ENCODE measurements at places on chromosomes 1 and 21.
A peak's percentile ranks its signal among the peaks of the same experiment; 100 is the strongest.

DNA sequence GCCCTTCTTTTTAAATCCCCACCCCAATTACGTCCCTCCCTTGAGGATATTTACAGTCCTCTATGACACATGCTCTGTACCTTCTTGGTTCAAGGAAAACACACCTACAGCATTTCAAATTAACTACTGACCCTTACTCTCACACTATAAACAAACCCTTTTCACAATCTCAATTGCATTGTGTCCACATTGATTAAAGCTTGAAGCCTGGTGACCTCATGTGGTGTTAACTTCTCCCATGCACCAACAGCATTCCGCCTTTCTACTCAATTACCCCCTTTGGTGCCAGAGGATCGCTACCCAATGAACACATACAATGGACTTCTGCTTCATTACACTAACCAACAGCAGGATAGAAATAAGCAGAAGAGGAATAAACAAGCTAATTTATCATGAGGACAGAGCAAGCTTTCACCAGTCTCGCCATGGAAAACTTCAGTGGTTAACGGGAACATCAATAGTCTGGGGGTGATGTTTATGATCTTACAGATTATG lies 15.2 kb downstream of the WLS start:
- DNase-seq = no peak

- DNase-seq = no peak
Observed at GRCh38 chr1:207218512-207219362, 102.7 kb upstream of the CD55 start.

- DNase-seq = peak; percentile 58
Observed at GRCh38 chr1:107139833-107140702, 771 bp upstream of the NTNG1 start.

- DNase-seq = no peak
Observed at GRCh38 chr1:59170659-59171058, 126.2 kb upstream of the FGGY start.

DNA sequence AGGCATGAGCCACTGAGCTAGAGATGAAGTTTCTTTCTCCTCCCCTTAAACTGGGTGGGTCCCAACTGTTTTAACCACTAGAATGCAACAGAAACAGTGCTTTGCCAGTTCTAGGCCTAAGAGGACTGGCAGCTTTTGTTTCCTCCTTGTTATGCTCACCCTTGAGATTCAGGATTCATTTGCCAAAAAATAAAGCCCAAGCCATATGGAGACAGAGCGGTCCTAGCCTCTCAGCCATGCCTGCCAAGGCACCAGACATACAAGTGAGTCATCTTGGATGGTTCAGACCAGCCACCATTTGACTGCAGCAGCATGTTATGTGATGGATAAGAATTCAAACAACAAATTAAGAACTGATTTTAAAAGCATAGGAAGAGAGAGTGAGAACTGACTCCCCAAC lies 38.1 kb upstream of the STUM start:
- no peak for DNase-seq

DNA sequence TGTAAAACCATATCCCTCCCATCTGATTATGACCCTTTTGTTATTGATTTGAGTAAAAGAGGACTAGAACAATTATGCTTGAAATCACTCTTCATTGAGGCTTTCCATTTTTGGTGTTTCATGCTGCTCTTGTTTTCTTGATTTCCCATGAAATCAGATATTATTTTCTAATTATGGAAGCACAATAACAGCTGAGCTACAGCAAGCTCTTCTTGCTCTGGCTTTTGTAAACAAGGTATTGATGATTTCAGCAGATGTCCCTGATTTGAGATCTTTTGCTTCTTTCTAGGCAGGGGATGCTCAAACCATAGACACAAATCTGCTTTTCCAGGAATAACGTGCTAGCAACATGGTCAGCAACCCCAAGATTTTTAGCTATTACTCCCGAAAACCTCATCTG lies 607.8 kb downstream of the NCAM2 start:
- DNase-seq = no peak

DNA sequence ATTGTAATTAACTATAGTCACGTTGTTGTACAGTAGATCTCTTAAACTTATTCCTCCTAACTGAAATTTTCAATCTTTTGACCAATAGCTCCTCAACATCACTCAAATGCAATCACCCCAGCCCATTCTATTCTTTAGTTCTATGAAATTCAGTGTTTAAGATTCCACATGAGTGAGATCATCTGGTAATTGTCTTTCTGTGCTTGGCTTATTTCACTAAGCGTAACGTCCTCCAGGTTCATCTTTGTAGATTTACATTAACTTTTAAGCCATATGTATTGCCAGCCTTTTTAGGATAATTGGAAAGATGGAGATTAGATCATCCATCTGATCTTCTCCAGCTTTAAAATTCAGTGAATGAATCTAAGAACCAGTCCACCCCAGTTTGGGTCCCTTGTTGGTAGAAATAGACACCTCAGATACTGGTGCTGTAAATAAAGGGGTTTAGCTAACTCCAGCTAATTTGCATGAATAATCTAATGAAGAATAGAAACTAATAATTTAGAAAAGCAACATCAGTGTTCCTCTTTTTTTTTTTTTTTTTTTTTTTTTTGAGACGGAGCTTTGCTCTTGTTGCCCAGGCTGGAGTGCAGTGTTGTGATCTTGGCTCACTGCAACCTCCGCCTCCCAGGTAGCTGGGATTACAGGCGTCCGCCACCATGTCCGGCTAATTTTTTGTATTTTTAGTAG lies 7.0 kb downstream of the S100A10 start:
- DNase-seq = no peak

DNA sequence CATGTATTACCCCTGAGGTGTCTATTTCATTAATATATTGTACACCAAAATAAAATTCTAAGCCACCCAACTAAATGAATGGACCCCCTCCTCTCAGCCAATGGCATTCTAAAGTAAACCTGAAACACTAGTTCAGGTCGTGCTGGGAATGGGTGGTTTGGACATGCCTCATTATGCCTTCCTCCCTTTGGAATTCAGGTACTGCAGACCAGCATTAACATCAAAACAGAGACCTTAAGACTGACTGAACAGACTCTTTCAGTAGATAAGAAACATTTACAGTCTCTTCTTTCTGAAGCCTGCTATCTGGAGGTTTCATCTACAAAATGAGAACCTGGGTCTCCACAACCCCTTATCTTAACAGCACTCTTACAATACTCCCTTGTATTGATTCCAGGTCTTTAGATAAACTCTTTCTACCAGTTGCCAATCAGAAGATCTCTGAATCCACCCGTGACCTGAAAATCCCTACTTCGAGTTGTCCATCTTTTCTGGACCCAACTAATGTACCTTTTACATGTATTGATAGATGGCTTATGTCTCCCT lies 93.6 kb downstream of the PKN2 start:
- DNase-seq = no peak

DNA sequence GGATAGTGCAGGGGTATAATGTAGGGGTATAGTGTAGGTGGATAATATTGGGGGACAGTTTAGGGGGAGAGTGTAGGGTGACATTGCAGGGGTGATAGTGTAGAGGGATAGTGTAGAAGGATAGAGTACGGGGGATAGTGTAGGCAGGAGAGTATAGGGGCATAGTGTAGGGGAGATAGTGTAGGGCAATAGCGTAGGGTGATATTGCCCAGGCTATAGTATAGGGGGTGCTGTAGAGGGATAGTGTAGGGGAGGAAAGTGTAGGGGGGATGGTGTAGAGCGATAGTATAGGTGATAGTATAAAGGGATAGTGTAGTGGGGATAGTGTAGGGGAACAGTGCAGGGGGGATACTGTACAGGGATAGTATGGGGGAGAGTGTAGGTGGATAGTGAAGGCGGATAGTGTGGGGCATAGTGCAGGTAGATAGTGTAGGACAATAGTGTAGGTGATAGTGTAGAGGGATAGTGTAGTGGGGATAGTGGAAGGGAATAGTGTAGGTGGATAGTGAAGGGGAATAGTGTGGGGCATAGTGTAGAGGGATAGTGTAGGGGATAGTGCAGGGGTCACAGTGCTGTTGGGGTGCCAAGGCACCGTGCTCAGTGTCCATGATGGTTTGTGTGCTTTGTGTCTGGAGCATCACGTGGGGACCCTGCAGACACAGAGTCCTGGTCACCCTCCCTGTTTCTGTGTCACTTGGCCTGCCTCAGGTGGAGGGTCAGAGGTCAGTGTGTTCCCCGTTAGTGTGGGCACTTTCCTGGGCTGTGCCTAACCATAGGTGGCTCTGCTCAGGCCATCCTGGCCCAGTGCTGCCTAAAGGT lies 10.5 kb upstream of the ARF1 start:
- no peak for DNase-seq

DNA sequence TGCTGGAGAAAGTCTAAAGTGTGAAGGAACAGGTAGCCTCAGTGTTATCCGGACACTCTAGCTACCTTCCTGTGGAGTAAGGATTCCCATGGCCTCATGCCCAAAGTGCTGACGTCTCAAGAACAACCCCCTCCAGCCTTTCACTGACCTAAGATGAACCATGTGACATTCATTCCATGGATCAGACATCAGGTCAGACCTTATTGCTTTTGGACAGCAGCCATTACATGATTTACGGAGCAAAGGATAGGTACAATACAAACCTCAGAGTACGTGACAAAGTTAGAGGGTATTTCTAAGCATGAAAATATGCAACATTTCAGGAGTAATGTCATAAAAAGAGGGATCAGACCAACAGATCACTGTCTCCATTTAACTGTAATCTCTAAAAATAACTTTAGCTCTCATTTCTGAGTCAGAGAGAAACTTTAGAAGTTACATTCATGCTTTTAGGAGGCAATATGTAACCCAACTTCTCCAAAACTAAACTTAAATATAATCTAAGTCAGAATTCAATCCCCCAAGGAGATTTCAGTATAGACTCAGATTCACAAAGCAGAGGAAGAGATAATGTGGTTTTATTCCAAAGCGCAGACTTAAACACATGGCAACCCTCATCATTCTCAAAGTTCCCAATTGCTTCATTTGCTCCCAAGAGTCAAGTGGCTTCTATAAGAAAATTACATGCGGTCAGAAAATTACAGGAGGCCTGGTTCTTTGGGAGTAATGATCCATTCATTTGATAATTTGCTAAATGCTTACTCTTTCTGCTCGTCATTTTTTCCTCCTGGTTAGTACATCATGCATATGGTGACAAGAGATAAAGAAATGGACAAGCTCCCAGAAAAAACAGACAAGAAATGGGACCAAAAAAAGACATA lies 280.4 kb downstream of the SETD4 start:
- DNase-seq = no peak

DNA sequence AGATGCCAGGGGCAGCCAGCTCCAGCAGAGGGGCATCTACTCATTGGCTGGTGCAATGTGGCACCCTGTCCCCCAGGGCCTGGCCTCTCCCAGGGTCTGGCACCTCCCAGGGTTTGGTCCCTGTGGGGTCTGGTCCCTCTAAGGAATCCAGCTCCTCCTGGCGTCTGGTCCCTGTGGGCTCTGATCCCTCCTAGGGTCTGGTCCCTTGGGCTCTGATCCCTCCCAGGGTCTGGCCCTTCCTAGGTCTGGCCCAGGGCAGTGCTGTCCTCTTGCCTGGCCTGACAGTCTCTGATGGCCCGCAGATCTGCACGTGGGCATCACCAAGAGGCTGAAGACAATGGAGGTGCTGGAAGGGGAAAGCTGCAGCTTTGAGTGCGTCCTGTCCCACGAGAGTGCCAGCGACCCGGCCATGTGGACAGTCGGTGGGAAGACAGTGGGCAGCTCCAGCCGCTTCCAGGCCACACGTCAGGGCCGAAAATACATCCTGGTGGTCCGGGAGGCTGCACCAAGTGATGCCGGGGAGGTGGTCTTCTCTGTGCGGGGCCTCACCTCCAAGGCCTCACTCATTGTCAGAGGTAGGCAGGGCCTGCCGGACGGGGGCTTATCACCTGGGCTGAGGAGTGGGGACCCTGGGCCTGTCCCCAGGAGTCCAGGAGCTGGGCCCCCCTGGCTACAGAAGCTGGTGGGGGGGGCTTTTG lies 73.9 kb downstream of the OBSCN start:
- peak; percentile 48 for DNase-seq

DNA sequence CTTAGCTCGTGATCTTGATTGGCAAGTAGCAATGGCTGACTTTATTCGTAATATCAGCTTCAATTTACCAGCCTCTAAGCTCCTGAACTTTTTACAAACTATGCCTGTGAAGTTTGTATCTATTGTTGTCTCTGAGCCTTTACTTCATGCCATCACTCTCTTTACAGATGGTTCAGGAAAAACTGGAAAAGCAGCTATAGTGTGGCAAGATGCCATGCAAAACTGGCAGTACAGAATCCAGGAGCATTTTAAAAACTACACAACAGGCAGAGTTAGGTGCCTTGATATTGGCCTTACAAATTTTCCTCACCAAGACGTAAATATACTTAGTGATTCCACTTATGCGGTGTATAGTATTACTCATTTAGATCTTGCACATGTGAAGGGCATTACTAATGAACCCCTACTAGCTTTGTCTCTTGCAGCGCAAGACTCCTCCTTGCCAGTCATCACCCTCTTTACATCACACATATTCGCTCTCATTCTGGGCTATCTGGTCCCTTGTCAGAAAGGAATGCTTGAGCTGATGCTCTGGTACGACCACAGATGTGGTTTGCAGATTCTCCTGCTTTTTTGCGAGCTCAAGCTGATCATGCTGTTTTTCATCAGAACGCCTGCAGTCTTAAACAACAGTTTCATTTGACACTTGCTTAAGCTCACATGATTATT lies 36.3 kb downstream of the CLCA1 start:
- DNase-seq = no peak

DNA sequence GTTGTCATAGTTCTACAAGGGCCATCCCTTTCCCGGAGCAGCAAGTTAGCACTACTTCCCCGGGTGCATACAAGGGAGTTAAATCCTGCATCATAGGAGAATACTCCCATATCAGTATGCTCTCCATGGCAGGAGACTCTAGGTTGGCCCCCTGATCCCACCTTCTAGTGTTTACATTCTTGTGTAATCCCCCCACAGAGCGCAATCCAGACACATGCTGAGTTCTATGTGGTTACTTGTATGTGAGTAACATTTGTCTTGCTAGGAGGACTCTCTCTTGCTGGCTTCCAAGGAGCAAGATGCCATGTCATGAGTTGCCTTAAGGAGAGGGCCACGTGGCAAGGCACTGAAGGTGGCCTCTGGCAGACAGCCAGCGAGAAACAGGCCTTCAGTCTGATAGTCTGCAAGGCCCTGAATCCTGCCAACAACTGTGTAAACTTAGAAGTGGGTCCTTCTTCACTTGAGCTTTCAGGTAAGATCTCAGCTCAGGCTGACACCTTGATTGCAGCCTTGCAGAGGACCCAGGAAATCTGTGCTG lies 155.3 kb downstream of the CDC7 start:
- DNase-seq = no peak

- DNase-seq = no peak
Observed at GRCh38 chr1:157181258-157181657, 43.1 kb upstream of the ETV3 start.

- no peak for DNase-seq
Observed at GRCh38 chr1:160206036-160206389, 829 bp downstream of the PEA15 start.

GRCh38 chr1:81717230-81717629 lies 83.5 kb upstream of the ADGRL2 start:
- DNase-seq = no peak

DNA sequence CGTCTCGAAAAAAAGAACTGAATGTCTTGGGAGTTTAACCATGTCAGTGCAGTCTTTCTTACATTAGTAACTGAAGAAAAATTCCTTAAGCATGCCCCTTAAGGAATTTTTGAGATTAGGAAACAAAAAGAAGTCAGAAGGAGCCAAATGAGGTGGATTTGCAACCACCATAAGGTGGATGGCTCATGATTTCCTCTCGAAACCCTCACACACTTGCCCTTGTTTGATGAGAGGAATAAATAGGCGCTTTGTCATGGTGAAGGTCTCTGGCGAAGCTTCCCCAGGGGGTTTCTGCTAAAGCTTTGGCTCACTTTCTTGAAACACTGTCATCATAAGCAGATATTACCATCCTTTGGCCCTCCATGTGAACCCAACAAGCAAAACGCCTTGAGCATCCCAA lies 68.2 kb downstream of the POFUT2 start:
- no peak for DNase-seq

GRCh38 chr1:53725238-53725689 lies 13.7 kb downstream of the GLIS1 start:
- DNase-seq = no peak

Measured in activated CD8-positive, alpha-beta memory T cell treated with anti-CD3 and anti-CD28 coated beads for 24 hours (primary cell).